ENCODE measurements at places on chromosomes 3 and 15. TPM values are rescaled to one million over a fixed set of nuclear protein-coding genes. Genes with fewer than 3 reads are reported as not detected.

Gene CCR5
- total RNA-seq = not detected

Gene MAP4
- 138 TPM for total RNA-seq

Gene TICRR
- 11.0 TPM for total RNA-seq

Gene NLGN1
- total RNA-seq = 10.9 TPM

Gene MYRIP
- 0.36 TPM for total RNA-seq

DNA sequence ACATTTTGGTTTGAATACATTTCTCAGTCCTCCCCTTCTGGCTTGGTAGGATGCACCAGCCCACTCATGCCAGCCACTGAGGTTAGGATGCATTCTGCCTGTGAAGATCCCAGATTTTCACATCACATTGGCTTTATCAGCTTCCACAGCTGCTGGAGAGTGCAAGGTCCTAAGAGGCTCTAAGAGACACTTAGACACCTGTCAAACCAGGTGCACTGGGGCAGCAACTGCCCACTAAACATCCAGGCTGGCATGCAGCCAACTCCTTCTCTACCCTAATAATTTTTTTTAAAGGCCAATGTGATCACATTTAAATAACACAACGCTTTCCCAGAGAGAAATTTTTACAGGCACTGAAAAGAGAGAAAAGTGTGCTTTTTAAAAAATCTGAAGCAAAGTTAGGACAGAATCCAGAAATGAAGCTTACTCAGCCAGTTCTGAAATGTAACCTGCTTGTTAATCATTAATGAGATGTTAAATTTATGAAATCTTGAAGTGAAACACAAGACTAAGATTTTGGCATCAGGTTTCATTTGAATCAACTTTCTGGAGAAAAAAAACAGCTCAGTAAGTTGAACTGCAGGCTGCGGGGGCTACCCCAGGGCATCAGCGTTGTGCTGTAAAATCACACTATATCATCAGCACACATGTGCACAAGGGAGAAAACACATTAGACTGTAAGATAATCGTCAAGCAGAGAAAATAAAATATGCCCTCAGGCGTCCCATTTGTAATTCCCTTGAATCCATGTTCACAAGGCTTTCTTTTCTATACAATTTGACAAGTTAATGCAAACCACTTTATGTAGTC lies 312.9 kb downstream of the ZBBX start:
- no peak for DNase-seq

- DNase-seq = no peak
Observed at GRCh38 chr3:126319701-126320295, 37.4 kb downstream of the KLF15 start.

GRCh38 chr3:42988566-42988965 lies 9.5 kb downstream of the GASK1A start:
- no peak for DNase-seq

GRCh38 chr3:71987828-71988227 lies 202.9 kb upstream of the PROK2 start:
- DNase-seq = no peak

DNA sequence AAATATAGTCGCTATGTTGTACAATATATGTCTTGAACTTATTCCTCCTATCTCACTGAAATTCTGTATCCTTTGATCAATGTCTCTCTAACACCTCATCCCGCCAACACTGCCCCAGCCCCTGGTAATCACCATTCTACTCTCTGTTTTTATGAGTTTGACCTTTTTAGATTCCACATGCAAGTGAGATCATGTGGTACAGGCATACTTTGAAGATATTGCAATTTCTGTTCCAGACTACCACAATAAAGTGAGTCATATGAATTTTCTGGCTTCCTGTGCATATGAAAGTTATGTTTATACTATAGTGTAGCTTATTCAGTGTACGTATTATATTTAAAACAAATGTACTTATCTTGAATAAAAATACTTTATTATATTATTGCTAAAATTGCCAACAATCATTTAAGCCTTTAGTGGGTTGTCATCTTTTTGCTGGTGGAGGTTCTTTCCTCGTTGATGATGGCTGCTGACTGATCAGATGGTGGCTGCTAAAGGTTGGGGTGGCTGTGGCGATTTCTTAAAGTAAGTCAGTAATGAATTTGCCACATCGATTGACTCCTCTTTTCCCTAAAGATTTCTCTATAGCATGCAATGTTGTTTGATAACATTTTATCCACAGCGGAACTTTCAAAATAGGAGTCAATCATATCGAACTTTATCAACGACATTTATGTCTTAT lies 257.2 kb downstream of the NFKBIZ start:
- no peak for DNase-seq

DNA sequence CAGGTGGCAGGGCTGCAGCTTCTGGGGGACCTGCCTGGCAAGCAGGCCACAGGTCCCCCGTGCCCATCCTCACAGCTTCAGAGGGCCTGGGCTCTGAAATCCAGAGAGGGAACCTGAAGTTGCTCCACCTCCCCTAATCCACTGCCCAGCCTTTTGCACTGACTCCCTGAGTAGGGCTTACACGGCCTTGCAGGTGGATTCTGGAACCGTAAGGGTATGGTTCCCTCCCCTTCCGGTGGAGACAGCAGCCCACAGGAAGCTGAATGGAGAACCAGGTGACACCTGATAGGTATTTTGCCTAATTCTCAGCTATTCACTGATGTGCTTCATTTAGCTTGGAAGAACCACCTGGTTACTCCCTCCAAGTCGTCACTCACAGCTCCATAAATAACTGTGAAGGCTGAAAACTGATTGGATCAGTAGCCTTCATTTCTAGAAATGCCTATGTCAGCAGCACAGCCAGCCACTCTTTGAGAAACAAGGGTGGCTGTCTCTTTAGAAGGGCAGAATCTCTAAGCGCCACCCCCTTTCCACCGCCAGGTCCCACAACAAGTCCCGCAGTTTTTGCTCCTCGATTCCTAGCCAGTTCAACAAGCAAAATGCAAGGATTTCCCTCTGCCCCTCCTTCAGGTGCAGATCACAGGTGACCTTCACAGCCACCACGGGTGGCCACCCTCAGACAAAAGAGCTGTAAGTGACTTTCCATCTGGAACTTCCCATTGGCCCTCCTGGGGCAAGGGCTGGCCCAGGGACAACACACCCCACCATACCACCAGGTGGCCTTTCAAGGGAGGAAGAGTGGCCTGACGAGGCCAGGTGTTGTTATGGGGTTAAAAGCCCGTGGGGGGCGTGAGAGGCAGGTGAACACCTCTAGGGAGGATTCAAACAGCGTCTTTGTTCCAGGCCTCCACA lies 112.9 kb downstream of the SEC22A start:
- no peak for DNase-seq

DNA sequence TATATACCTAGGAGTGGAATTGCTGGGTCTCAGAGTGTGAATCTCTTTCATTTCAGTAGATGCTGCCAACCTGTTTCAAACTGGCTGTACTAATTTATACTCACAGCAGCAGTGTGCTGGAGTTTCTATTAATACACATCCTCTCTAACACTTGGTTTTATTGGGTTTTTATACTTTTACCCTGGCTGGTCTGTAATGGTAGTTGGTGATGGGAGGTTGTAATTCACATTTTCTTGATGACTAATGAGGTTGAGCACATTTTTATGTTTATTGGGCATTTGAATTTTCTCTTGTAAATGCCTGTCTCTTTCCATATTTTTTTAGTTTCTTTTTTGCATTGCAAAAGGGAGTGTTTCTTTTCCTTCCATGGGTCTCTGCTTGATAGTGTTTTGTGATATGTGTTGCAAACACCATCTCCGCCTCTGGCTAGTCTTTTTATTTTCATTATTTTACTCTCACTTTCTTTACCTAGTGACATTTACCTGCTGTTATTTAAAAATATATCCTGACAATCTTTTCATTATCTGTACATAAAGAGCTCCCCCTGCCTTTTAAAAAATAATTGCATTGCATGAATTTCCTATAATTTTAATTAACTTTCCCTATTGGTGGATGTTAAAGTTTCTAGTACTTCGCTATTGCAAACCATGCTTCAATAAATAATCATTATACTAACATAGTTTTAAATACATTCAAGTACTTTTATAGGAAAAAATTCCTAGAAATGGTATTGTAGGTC lies 49.0 kb upstream of the GCNT3 start:
- no peak for DNase-seq

DNA sequence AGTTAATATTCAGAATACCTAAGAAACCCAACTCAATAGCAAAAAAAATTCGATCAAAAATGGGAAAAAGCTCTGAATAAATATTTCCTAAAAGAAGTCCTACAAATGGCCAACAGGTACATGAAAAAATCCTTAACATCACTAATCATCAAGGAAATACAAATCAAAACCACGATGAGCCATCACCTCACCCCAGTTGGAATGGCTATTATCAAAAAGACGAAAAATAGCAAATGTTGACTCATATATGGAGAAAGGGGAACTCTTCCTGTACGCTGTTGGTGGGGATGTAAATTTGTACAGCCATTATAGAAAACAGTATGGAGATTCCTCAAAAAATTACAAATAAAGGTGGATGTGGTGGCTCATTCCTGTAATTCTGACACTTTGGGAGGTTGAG lies 29.6 kb upstream of the SGO1 start:
- DNase-seq = no peak

GRCh38 chr3:147730284-147730683 lies 321.1 kb downstream of the ZIC1 start:
- DNase-seq = no peak

DNA sequence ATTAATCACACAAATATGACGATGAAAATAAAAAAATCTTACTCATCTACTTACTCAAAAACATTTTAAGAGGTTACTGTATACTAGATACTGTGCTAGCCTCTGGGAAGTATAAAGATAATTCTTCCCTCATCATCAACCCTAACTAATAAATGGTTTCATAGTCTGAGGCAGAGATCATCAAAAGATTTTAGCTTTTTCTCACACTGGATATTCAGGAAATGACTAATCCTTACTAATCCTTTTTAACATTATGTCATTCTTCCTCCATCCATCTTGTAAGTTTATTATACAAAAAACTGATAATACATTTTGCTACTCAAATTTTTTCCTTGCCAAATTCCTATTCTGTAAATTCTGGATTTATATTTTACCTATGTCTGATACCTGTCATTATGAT lies 29.7 kb downstream of the ACAD11 start:
- DNase-seq = no peak

DNA sequence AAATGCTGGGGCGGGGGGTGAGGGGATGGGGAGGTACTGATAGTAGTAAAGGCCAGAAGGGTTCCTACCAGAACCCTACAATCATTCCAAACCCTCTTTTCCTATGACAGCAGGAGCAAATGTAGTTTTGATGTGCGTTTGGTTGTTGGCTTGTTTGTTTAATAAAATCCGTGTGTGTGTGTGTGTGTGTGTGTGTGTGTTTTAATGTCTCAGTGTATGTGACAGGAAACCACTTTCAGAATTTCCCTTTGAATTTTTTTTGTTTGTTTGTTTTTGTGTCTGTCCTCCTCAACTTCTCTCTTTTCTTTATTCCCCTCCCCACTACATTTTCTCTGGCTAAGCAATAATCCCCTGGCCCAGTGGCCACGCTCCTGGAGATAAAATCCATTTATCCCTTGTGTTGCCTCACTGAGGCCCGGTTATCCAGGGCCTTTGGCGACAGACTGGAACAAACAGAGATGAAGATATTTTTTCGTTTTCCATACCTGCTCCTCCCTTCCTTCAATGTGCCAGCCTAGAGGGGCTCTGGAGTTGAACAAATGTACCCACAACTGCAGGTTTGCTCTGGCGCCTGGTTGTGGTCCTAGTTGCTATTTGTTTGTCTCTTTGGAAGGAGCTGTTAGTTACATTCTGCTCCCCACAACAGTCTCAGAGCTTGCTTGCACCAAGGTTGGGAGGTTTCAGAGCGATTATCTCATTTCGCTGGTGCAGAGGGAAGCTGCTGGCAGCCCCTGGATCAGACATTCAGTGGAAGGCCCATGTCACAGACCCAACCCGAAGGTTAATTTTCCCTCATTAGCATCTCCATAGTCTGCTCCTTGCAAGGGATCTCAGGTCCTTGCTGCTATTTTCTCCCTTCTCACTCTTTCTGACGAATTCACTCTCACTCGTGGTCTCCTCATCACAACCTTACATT lies 17.9 kb downstream of the NR2F2 start:
- no peak for DNase-seq

- DNase-seq = peak; percentile 66
Observed at GRCh38 chr3:188707381-188708288, 464.1 kb upstream of the TPRG1 start.

- DNase-seq = no peak
Observed at GRCh38 chr3:123733341-123733740, 148.5 kb upstream of the HACD2 start.

- no peak for DNase-seq
Observed at GRCh38 chr15:49031804-49032203, 14.4 kb downstream of the SECISBP2L start.

DNA sequence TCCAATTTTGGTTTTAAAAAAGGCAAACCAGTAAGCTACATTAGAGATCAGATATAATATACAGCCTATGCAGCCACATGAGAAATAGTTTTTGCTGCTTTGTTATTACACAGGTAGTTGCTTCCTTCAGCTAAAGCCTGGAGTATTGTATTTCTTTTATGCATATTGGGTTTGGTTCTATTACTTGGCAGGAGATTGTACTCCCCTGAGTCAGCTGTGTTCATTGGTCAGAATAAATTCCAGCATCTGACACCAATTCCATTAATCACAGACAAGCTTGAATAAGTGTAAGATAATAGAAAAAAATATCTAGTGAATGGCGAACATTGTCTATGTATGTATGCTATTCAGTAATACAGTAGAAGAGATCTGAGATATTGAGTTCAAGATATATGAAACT lies 26.1 kb upstream of the ZCWPW2 start:
- DNase-seq = no peak

DNA sequence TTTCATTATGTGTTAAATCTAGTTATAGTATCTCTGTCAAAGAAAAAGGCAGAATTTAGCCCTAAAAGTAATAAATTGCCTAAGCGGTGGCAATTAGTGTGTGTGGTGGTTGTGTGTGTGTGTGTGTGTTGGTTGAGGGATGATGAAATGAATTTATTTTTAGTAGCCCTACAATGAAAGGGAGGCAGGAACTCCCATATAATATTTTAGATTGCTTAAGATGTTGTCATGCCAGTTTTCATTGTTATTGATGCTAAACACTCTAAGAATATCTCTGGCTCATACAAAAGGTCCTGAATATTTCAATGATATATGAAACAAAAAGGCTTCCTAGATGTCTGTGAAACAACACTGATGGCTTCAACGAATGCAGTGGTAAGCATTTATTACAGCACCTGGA lies 140.6 kb upstream of the TBC1D5 start:
- DNase-seq = no peak

- no peak for DNase-seq
Observed at GRCh38 chr15:69098771-69099170, 61.7 kb upstream of the GLCE start.

DNA sequence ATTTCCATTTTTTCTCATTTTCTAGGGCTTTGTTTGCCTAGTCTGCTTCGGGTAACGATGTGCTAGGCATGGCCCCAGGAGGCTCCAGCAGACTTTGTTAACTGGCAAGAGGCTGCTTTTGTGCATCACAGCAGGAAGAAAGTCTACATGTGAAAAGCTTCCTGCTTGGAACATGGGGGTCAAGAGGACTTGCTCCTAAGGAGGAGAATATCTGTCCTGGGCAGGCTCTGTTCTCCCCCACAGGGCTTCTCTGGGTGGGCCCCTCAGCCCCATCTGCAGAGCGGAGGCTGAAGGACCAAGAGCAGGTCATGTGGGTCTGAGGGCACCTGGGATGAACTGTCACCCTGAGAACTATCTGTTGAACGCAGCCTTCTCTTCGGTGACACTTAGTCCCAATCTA lies 94.7 kb downstream of the CCNL1 start:
- no peak for DNase-seq

- no peak for DNase-seq
Observed at GRCh38 chr3:23071758-23072157, 131.4 kb upstream of the UBE2E2 start.

Data from cardiac muscle cell (in vitro differentiated cells and primary cell).